ENCODE measurements at places on chromosomes 11 and 22. TPM values are rescaled to one million over a fixed set of nuclear protein-coding genes. Genes with fewer than 3 reads are reported as not detected.
A peak's percentile ranks its signal among the peaks of the same experiment; 100 is the strongest.

DNA sequence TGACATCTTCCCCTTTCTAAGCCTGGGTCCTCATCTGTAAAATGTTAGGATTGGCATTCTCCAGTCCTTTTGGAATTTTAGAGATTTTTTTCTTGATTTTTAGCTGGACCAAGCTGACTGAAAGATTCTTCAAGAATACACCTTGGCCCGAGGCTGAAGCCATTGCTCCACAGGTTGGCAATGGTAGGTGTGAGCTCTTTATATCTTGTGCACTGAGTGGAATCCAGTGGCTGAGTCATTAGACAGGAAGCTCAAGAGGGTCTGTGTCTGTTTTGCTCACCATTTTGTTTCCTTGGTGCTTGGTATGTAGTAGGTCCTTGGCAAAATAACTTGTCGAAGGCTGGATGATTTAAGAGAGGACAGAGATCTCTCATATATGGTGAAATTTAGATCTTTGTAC is 6.2 kb downstream of the EIF3L start:
- peaks cover 82% of the 10 kb centered on the region for H3K36me3 ChIP-seq
- H3K4me3 ChIP-seq = no peak overlapping the region
- no peaks in the 10 kb centered on the region for H3K27me3 ChIP-seq
- H3K27ac ChIP-seq = no peak overlapping the region

Gene SCGB1C1
- total RNA-seq = not detected

GRCh38 chr11:99200720-99201119 is 180.0 kb downstream of the CNTN5 start:
- no peak overlapping the region for H3K27ac ChIP-seq
- H3K4me1 ChIP-seq = no peaks in the 10 kb centered on the region
- DNase-seq = no peak

DNA sequence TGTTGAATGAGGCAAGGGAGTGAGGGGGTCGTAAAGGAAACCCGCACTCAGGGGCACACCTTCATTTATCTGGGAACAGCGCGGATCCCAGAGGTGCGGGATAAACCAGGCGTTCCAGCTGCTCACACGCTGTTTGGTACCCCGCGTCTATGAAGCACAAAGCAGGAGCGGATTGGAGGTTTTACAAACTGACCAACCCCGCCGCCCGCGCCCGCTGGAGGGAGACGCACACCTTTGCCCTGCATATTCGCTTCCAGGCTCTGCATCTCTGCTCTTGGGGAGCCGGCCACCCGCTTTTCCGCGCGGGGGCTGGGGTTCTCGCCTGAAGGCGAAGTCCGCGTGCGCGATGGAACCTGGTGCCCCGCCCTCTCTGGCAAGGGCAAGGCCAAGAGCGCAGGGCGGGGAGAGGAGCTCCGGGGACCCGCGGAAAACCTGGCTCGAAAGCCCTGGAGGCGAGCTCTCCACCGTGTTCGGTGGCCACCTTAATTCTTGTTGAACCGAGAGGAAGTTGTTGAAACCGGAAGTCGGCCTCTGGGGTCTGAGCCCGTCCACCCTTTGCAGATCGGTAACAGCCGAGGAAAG is 6.8 kb upstream of the ALX4 start:
- H3K27me3 ChIP-seq = peaks cover 86% of the 10 kb centered on the region
- H3K27ac ChIP-seq = no peak overlapping the region
- H3K4me1 ChIP-seq = peaks cover 5% of the 10 kb centered on the region
- no peak overlapping the region for H3K4me3 ChIP-seq
- H3K36me3 ChIP-seq = no peaks in the 10 kb centered on the region
- no peak for DNase-seq

GRCh38 chr11:18322818-18323570 is 627 bp downstream of the GTF2H1 start:
- H3K36me3 ChIP-seq = peaks cover 11% of the 10 kb centered on the region
- H3K27me3 ChIP-seq = no peaks in the 10 kb centered on the region
- peak overlapping the region; percentile 80 for H3K4me3 ChIP-seq
- H3K4me1 ChIP-seq = peaks cover 17% of the 10 kb centered on the region
- peak overlapping the region; percentile 54 for H3K27ac ChIP-seq
- no peak for DNase-seq

GRCh38 chr22:24768537-24769374 is 5.8 kb downstream of the PIWIL3 start:
- H3K27ac ChIP-seq = no peak overlapping the region
- no peaks in the 10 kb centered on the region for H3K36me3 ChIP-seq
- H3K4me3 ChIP-seq = no peak overlapping the region
- DNase-seq = peak; percentile 12

DNA sequence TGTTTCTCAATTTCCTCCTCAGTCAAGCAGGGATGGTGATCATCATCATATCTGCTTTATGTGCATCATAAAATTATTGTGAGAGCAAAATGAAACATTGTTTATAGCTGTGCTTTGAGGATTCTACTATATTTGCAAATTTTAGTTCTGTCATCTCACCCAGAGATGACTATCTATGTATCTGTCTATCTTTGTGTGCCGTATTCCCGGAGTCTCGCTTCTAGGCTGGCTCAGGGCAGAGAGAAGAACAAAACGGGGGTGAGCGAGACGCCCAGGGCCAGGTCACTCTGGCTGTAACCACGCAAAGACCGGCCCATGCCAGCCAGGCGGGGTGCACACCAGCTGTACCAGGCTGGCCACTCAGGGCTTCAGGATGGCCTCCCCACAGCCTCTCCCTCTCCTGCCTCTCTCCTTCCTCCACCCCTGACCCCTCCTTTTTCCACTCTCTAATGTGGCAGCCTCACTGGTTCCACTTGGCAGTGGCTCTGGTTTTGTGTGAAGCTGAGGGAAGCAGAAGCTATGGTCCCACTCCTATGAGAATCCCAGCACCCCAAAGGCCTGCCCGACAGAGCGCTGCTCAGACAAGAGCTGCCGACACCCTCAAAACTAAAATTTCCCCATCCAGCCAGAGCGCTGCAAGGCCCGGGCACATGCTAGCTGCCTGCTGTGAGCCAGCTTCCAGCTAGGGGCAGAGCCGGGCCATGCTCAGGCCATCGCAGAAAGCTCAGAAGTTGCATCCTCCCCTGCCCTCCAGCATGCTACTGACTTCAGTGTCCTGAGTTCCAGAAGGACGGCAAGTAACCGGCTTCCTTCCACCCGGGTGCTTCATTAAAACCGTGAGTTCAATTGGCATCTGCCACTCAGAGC is 139.5 kb upstream of the TBCEL start:
- H3K4me3 ChIP-seq = no peak overlapping the region
- no peaks in the 10 kb centered on the region for H3K4me1 ChIP-seq
- no peak for DNase-seq
- H3K27me3 ChIP-seq = peaks cover 9% of the 10 kb centered on the region

DNA sequence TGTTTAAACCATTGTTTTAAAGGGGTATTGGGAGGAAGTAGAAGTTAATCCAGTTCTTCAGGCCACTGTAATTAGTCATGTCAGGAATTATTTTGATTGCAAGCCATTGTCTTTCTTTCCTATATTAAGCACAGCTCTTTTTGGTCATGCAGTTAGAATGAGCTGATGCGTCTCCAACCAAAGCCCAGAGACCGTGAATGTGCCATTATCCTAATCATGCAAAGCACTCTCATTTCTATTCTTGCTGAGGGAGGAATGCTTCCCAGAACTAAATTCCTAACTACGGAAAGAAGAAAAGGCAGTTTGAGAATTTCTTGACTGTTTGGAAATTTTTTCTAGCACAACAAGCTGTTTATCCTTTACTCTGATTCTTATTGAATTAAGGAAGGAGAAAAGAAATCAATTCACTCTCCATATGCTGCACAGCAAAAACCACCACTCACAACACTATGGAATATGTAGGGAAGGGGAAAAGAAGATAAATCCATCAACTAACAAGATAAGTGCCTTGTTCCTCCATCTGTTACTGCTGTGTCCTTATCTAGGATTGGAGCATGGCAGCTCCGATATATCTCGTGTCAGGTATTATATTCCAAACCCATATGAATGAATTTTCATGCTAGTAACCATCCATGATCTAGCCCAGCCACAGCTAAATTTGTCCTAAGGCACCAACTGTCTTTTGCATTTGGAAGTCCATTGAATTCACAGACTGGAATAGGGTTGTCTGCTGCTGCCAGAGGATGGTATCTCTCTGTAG is 70.8 kb downstream of the NTM start:
- H3K36me3 ChIP-seq = no peaks in the 10 kb centered on the region
- DNase-seq = no peak
- H3K4me3 ChIP-seq = no peak overlapping the region
- H3K27me3 ChIP-seq = no peaks in the 10 kb centered on the region
- H3K4me1 ChIP-seq = no peaks in the 10 kb centered on the region

Gene MRGPRX3
- not detected for total RNA-seq

DNA sequence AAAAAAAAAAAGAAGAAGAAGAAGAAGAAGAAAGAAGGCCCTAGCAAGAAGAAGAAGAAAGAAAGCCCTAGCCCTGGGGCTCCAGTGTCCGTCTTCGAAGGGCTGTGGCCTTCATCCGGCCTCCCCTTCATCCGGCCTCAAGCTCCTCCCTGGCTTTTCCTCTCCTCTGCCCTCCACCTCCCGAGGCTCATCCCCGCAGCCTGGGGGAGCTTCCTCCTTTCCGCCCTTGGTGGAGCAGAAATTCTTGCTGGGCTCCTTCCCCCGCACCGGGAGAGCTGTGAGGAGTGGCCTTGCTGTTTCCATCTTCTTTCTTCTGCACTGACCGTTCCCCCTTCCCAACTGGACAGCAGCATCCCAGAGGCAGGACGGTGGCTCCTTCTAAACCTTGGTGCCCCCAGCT is 9.5 kb upstream of the LTO1 start:
- no peaks in the 10 kb centered on the region for H3K4me1 ChIP-seq
- no peak for DNase-seq
- H3K27me3 ChIP-seq = peaks cover 9% of the 10 kb centered on the region
- no peaks in the 10 kb centered on the region for H3K36me3 ChIP-seq
- H3K27ac ChIP-seq = no peak overlapping the region
- H3K4me3 ChIP-seq = no peak overlapping the region

DNA sequence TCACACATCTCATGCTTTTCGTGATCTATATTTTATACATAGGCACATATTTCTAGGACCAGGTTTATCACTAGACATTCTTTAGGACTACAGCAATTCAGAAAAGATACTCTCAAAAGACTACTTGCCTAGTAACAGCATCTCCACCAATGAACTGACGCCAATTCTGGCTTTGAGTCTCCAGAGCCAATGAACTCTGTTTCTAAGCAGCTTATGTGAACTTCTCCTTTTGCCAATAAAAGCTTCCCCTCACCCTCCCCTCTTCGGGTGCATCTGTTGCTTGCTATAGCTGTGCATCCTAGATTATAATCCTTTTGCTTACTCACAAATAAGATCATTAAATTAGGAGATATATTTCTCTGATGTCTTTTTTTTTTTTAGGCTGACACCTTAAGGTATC is 11.4 kb upstream of the ANKK1 start:
- no peak overlapping the region for H3K27ac ChIP-seq
- H3K27me3 ChIP-seq = peaks cover 2% of the 10 kb centered on the region
- DNase-seq = no peak
- peaks cover 17% of the 10 kb centered on the region for H3K4me1 ChIP-seq
- no peak overlapping the region for H3K4me3 ChIP-seq

- H3K4me1 ChIP-seq = no peaks in the 10 kb centered on the region
- DNase-seq = peak; percentile 16
- no peak overlapping the region for H3K4me3 ChIP-seq
- no peak overlapping the region for H3K27ac ChIP-seq
- no peaks in the 10 kb centered on the region for H3K27me3 ChIP-seq
- no peaks in the 10 kb centered on the region for H3K36me3 ChIP-seq
These were observed 353.9 kb upstream of the DDI1 start for GRCh38 chr11:103682318-103683184.

DNA sequence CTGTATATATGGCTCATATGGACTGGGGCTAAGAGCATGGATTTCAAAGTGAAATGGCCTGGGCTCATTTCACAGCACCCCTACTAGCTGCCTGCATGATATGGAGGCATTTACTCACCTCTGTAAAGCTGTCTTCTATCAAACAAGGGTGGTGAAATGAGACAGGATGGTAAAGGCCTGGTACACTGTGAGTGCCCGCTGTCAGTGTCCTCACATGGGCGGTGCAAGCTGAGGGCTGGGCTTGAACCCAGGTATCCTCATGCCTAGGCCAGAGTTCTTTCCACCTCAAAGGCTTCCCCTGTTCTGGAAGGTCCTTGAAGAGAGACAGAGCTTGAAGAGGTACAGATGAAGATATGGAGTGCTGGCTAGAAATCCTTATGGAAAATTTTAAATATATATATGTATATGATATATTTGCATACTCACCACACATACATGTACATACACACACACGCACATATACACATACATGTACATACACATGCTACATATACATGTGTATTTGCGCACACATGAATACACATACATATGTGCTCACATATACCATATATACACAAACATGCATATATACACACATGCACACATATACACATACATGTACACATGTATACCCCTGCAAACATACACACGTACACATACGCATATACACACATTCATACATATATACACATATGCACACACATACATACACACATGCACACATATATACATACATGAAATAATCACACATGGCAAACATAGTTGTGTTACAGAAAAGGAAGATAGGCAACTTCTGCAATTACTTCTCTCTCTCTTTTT is 44.7 kb downstream of the MICAL2 start:
- H3K27me3 ChIP-seq = no peaks in the 10 kb centered on the region
- H3K36me3 ChIP-seq = no peaks in the 10 kb centered on the region
- no peak for DNase-seq
- no peak overlapping the region for H3K27ac ChIP-seq

DNA sequence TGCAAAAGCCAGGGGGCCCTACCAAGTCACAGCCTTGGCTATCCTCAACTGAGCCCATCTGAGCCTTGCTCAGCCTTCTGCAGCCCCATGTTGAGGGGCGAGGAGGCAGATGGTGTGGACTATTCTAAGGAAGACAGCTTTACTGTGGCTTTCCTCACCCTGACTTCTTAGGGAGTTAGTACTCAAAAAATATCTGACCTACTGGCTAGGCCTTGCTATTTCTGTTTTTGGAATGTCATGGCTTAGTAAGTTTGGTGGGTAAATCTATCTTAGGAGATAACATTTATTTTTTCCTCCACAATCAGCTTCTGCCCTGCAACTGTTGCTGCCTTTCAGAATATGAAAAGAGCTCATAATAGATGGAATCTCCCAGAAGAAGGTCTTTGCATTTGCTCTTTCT is 80.9 kb downstream of the LDLRAD3 start:
- no peaks in the 10 kb centered on the region for H3K4me1 ChIP-seq
- H3K27ac ChIP-seq = no peak overlapping the region
- no peak overlapping the region for H3K4me3 ChIP-seq
- H3K36me3 ChIP-seq = no peaks in the 10 kb centered on the region
- no peaks in the 10 kb centered on the region for H3K27me3 ChIP-seq
